Panc1 (cell line): ENCODE measurements at places on chromosomes 16 and 17.

DNA sequence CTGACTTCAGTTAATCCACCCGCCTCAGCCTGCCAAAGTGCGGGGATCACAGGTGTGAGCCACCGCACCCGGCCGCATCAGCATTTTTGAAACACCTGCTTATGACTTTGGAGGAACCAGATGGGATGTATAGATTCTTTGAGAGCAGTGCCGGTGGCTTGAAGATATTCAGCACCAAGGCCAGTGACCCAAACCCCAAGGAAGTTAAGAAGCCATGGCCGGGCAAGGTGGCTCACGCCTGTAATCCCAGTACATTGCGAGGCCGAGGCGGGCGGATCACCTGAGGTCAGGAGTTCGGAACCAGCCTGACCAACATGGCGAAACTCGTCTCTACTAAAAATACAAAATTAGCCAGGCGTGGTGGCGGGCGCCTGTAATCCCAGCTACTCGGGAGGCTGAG, 43.9 kb downstream of the TRARG1 start:
- DNase-seq, result no peak

GRCh38 chr16:67397812-67398545, 4.7 kb upstream of the TPPP3 start:
- DNase-seq, result no peak

DNA sequence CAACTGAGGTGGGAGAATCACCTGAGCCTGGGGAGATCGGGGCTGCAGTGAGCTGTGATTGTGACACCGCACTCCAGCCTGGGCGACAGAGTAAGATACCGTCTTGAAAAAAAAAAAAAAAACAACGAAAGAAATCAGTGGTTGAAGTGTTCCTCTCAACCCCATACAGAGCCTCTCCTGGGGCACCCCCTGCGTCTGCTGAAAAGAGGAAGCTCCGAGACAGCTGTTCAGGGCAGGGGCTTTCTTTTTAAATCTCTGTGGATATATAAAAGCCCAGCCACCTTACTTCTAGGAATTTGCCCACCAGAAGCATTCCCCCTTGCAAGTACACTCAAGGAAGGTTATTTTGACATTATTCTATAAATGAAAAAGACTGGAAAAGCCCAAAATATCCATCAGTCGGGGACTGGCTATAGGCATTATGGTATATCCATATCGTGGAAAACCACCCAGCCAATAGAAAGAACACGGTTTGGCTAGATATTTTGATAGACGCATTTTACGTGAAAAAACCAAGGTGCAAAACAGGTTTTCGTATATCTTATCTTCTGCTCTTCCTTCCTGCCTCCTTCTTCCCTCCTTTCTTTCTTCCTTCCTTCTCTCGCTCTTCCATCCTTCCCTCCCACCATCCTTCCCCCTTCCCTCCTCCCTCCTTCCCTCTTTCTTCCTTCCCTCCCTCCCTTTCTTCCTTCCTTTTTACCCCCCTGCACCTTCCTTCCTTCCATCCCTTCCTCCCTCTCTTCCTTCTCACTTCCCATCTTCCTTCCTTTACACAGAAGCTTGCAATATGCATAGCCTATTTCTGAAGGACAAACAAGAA, 9.2 kb upstream of the CCL22 start:
- no peak for DNase-seq

GRCh38 chr17:27345141-27345904, 51.4 kb downstream of the WSB1 start:
- no peak for DNase-seq

- DNase-seq, result no peak
These were observed 65.9 kb downstream of the RBFOX1 start for GRCh38 chr16:7398536-7398935.
